CD4-positive, alpha-beta T cell treated with Interleukin-17A for 4 hours (primary cell): ENCODE measurements at places on chromosomes 1 and 21.

- no peak for DNase-seq
Observed at GRCh38 chr1:154541231-154541630, 17.2 kb downstream of the UBE2Q1 start.

DNA sequence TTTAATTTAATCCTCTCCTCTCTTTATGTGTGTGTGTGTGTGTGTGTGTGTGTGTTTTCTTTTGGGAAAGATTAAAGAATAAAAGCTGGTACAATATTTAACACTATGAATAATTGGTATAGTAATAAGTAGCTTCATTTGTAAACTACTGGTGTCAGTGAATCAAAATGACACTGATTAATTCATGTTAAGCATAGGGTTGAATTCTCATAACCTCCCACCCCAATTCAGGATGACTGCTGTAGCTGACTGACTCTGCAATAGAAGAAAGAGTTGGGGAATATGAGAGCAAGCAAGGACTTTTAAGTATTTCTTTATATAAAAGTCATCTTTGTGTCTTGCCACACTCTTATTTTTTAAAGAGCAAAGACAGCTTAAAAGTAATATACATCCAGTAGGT, 13.1 kb downstream of the SLC30A7 start:
- DNase-seq: no peak

DNA sequence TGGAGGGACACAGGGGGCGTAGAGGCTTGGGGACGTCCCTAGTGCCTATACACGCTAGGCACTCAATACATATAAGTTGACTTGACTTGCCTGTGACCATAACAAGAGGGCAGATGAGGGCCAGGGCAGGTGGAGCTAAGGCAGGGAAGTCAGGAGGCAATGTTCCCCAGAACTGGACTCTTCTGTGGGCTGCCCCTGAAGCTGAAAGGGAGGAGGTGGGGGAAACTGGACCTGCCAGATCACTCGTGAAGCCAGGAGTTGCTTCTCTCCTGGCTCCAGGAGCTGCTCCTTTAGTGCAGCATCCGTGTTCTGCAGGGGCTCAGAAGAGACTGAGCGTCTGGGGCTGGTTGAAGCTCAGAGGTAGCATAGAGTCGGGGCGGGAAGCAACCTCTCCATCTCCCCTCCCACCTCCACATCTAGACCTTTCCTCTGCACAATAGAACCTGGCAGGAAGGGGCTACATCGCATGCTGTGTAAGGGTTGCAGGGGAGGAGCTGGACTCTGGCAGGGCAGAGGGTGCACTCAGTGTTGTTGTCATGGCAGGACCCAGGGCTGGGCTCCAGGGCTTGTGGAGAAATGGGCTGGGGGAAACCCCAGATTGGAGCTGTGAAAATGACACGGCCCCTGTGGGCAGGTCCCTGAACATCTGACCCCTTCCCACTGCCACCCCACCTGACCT, 2.9 kb upstream of the SEMA4A start:
- DNase-seq: no peak

GRCh38 chr1:180026556-180026955, 71.9 kb downstream of the CEP350 start:
- no peak for DNase-seq

GRCh38 chr21:42527127-42527488, 13.5 kb downstream of the SLC37A1 start:
- no peak for DNase-seq

- DNase-seq: no peak
Observed at GRCh38 chr1:164756741-164757140, 197.8 kb downstream of the PBX1 start.

DNA sequence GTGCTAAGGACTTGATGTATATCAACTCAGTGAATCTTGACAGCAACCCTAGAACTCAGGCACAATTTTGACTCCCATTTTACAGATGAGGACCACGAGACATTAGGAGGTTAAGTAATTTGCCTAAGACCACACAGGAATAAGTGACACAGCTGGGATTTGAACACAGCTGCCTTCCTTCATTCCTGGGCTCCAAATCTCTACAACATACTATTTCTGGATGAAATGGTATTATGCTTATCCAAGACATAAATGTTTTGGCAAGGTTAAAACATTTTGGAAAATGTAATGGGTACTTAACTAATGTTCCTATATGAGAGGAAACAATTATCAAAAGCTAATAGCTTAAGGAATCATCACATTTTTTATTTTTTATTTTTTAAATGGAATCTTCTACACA, 4.8 kb downstream of the CLDN8 start:
- no peak for DNase-seq

DNA sequence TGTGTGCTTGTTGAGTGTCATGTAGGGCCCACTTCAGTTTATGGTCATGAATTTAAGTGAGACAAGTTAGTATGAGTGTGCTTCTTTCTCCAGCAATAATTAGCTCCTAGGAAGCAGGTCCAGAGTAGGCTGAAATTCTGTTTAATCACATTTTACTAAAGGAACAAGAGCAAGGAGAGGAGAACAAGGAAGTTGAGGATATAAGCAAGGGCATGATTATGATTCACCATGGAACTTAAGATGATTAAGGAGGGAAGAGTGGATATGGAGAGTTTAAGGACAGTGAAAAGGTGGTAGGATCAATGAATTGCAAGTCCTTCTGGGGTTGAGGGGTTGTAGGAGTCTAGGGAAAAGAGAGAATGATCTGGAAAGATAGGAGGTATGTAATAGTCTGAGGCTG, 3.1 kb upstream of the DIPK1A start:
- DNase-seq: no peak

DNA sequence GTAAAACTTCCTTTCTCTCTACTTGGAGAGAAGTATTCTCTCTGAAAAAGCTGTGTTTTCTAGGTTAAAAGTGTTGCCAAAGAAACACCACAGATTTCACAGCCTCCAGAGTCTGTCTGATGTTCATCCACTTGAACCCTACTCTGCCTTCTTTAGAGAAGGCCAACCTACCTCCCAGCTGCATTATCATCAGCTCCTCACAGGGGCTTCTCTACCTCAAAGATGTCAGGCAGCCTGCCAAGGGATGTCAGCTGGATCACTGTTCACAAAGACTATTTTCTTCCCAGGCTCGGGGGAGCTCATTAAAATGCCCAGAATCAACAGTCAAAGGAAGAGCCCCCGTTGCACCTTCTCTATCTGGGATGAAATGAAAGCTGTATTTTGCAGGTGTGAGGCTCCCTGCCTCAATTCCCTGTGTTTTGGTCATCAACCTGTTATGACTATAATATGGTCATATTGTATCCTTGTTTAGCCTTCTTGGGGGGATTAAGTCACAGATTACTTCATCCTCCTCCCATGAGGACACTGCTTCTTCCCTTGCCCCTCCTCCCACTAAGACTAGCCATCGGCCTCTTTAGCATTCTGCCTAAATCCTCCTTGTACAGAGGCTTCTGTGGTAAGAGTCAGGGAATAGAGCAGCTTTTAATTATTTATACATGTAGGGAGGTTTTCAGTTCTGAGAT, 25.7 kb downstream of the ANGPTL7 start:
- DNase-seq: no peak

DNA sequence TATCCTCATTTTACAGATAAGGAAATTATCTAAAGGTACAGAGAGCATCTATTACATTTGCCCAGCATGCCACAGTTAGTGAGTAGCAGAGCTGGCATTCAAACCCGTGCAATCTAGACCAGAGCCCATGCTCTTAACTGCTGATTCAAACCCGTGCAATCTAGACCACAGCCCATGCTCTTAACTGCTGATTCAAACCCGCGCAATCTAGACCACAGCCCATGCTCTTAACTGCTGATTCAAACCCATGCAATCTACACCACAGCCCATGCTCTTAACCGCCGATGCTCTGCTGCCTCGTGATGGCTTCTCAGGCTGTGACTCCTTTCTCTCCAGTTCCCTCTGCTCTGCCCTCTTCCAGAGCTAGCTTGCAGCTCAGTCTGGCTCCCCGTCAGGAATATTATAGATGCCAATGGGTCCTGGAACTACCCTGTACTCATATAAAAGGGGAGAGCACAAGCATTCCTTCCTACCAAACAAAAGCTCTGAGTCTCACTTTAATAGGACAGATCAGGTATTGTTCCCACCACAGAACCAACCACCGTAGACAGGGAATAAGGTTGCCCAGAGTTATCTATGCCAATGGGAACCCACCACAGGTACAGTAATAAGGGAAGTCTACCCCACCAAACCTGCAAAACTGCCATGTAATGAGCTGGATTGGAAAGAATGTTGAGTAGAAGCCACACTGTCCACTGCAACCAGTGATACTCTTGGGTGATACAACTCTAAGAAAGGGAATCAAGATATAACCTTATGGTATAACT, 78.4 kb downstream of the SMYD3 start:
- DNase-seq: no peak

- DNase-seq: no peak
Observed at GRCh38 chr1:244104309-244105060, 53.4 kb downstream of the ZBTB18 start.

- no peak for DNase-seq
Observed at GRCh38 chr1:35539824-35540261, 17.4 kb downstream of the KIAA0319L start.
